Colonic mucosa (tissue), 4 donors: ENCODE measurements at places on chromosomes 6 and 20. TPM values are rescaled to one million over a fixed set of nuclear protein-coding genes. Genes with fewer than 3 reads are reported as not detected.

The COX7A2 gene
- total RNA-seq: 795 TPM

GRCh38 chr20:19779634-19780033, 21.6 kb downstream of the RIN2 start:
- no peaks in the 10 kb centered on the region for H3K27me3 ChIP-seq
- H3K4me3 ChIP-seq: no peak overlapping the region
- H3K27ac ChIP-seq: no peak overlapping the region
- H3K4me1 ChIP-seq: peaks cover 7% of the 10 kb centered on the region
- H3K36me3 ChIP-seq: no peaks in the 10 kb centered on the region
- DNase-seq: no peak

GRCh38 chr6:37438930-37439329, 5.9 kb downstream of the CMTR1 start:
- H3K36me3 ChIP-seq: peaks cover 5% of the 10 kb centered on the region
- no peaks in the 10 kb centered on the region for H3K27me3 ChIP-seq
- no peak overlapping the region for H3K4me3 ChIP-seq
- H3K27ac ChIP-seq: no peak overlapping the region
- DNase-seq: no peak

- H3K27me3 ChIP-seq: no peaks in the 10 kb centered on the region
- H3K36me3 ChIP-seq: no peaks in the 10 kb centered on the region
- DNase-seq: no peak
Measured at GRCh38 chr6:108106261-108106660, 31.7 kb upstream of the OSTM1 start.

The OOEP gene
- total RNA-seq: not detected

GRCh38 chr6:88763160-88763559, 200.3 kb downstream of the RNGTT start:
- no peak overlapping the region for H3K4me3 ChIP-seq
- H3K4me1 ChIP-seq: no peaks in the 10 kb centered on the region
- no peak overlapping the region for H3K27ac ChIP-seq
- no peaks in the 10 kb centered on the region for H3K27me3 ChIP-seq
- no peak for DNase-seq

The DYNLT2 gene
- 2.2 TPM for total RNA-seq

DNA sequence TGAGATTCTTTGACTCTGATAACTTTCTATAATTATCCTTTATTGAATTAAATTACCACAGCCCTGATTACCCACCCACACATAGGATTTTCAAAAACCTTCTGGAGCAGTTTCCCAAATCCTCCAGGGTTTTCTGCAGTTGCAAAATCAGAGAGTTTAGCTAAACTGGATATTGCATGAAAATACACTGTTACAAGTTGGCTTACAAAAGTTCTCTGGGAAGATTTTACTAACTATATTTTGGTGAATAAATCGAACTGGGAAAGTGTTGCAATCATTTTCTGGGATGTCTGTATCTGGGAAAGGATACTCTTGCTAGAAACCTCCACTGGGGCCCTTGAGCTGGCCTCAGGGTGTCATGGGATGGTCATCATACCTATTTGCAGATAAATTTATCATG, 97.6 kb upstream of the STMND1 start:
- no peak for DNase-seq
- no peaks in the 10 kb centered on the region for H3K36me3 ChIP-seq
- H3K4me1 ChIP-seq: no peaks in the 10 kb centered on the region
- no peak overlapping the region for H3K27ac ChIP-seq
- no peak overlapping the region for H3K4me3 ChIP-seq
- H3K27me3 ChIP-seq: no peaks in the 10 kb centered on the region

DNA sequence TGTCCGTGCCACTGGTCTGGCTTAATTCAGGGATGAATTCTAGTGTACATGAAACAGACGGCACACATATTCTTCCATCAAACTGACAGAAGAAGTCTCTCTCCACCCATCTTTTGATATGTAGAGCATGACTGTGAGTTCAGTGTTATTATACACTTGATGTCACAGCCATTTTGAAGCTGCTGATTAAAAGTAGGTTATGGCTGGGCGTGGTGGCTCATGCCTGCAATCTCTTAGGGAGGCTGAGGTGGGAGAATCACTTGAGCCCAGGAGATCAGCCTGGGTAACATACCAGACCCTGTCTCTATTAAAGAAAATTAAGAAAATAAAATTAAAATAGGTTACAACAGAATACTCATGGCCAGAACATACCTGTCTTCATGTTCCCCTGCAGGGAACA, 20.7 kb downstream of the C6orf15 start:
- no peaks in the 10 kb centered on the region for H3K36me3 ChIP-seq
- H3K4me3 ChIP-seq: no peak overlapping the region
- H3K4me1 ChIP-seq: peaks cover 7% of the 10 kb centered on the region
- H3K27ac ChIP-seq: peak overlapping the region; percentile 32
- peak; percentile 36 for DNase-seq

DNA sequence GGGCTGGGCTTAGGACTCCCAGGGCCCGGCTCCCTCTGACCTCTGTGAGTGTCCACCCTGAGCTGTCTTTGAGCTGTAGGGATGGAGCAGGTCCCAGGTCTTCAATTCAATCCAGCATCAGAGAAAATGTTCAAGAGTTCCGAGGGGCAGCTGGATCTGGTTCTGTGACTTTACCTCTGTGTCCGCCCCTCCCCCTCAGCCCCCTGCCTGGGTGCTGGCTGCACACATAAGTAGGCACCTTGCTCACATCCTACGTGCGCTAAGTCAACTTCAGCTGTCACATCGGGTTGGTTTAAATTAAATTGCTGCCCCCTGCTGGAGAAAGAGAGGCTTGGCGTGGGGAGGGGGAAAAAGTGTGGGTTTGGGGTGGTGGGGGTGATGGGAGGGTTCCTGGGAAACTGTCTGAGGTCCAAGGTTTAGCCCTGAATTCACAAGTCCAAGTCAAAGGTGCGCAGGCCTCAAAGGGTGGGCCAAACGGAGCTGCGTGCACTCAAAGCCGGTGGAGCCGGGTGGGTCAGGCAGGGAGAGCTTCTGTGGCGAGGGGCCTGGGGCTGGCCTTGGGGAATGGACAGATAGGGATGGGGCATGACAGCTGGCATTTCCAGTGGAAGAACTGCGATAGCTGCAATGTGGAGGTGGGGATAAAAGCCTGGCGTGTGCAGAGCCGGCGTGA, 3.0 kb downstream of the WFDC5 start:
- DNase-seq: no peak
- no peak overlapping the region for H3K4me3 ChIP-seq
- no peaks in the 10 kb centered on the region for H3K4me1 ChIP-seq
- H3K27ac ChIP-seq: no peak overlapping the region
- no peaks in the 10 kb centered on the region for H3K27me3 ChIP-seq

GRCh38 chr6:31352310-31352682, 4.7 kb downstream of the HLA-B start:
- no peak overlapping the region for H3K27ac ChIP-seq
- H3K36me3 ChIP-seq: peaks cover 4% of the 10 kb centered on the region
- H3K4me3 ChIP-seq: no peak overlapping the region
- DNase-seq: no peak

The SAMD10 gene
- 6.1 TPM for total RNA-seq

The SLC22A1 gene
- total RNA-seq: 2.3 TPM

DNA sequence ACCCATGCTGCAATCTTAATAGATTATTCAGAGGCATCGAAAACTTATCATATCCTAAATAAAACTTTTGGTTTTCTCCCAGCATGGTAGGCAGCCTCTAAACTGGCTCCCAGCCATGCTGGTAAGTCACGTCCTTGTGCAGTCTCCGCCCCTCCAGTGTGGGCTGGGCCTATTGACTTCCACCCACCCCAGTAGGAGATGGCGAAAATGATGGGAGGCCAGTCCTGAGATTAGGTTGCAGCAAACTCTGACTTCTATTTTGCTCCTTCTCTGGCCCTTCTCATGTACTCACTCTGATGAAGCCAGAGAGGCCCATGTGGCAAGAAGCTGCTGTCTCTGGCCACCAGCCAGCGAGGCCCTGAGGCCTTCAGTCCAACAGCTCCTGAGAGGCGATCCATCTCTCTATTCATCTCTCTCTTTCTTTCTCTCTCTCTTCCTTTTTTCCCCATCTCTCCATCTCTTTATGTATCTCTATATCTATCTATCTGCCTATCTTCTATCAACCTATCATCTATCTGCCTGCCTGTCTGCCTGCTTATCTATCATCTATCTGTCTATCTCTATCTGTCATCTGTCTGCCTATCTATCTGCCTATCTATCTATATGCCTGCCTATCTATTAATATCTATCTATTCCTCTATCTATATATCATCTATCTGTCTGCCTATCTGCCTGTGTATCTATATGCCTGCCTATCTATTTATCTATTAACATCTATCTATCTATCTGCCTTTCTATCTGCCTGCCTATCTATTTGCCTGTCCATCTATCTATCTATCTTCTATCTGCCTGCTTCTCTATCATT, 52.7 kb upstream of the STX16 start:
- no peaks in the 10 kb centered on the region for H3K4me1 ChIP-seq
- no peaks in the 10 kb centered on the region for H3K36me3 ChIP-seq
- peak; percentile 28 for DNase-seq
- H3K27ac ChIP-seq: peak overlapping the region; percentile 23
- no peaks in the 10 kb centered on the region for H3K27me3 ChIP-seq

- H3K36me3 ChIP-seq: no peaks in the 10 kb centered on the region
- no peak overlapping the region for H3K4me3 ChIP-seq
- DNase-seq: no peak
- H3K4me1 ChIP-seq: no peaks in the 10 kb centered on the region
- no peaks in the 10 kb centered on the region for H3K27me3 ChIP-seq
Measured at GRCh38 chr6:132202574-132202973, 198.7 kb downstream of the MOXD1 start.

- H3K4me3 ChIP-seq: no peak overlapping the region
- no peaks in the 10 kb centered on the region for H3K36me3 ChIP-seq
- no peak for DNase-seq
Measured at GRCh38 chr6:56794421-56794820, 151.7 kb upstream of the DST start.

The VEGFA gene
- total RNA-seq: 216 TPM

The CALHM4 gene
- total RNA-seq: not detected

DNA sequence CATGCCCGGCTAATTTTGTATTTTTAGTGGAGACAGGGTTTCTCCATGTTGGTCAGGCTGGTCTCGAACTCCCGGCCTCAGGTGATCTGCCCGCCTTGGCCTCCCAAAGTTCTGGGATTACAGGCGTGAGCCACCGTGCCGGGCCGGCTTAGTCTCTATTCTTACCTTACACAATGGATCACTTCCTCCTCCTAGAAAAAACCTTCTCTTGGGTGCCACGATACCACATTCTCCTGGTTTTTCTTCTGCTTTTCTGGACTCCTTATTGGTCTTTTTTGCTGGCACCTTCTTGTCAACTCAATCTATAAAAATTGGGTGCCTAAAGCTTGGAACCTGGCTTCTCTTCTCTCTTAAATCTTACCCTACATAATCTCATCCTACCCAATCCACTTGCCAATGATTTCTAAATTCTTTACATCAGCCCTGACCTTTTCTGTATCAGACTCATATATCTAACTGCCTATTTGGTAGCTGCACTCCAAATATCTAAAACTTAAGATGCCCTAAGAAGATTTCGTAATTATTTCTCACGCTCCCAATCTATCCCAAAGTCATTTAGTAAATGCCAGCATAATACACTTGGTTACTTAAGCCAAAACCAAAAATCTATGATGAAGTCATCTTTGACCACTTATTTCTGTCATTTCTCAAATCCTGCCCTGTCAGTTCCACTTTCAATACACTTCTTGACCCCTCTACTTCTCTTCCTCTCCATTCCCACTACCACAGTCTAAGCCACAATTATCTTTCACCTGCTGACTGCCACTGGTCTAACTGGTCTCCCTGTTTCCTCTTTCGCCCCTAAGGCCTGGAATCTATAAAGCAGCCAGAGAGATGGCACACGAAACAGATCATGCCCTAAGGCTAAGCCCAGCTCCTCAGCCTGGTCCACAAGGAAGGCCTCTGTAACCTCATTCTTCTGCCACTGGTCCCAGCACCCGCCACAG, 43.2 kb downstream of the ELMO2 start:
- DNase-seq: no peak
- no peaks in the 10 kb centered on the region for H3K27me3 ChIP-seq
- peak overlapping the region; percentile 99 for H3K4me3 ChIP-seq
- H3K36me3 ChIP-seq: peaks cover 6% of the 10 kb centered on the region

DNA sequence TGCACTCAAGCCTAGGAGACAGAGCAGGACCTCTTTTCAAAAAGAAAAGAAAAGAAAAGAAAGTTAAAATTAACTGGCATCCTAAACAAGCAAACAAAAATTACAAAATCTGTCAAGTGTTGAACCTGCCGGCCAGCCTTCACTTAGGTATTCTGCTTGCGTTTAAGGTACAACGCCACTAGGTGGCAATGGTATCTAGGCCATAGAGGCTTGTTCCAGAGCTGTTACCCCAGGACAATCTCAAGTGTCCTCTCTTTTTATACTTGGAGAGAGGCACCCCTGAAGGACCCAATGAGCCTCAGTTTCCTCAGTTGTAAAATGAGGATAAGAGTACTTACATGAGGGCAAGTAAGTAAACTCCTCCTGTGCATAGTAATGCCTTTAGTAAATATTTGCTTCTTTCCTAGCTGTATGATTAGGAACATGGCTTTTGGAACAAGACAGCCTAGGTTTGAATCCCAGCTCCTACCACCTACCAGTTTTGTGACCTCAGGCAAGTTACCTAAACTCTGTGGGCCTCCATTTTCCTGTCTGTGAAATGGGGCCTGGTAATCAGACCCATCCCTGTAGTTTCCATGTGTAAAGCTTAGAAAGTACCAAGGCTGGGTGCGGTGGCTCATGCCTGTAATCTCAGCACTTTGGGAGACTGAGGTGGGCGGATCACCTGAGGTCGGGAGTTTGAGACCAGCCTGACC, 5.8 kb upstream of the PACSIN1 start:
- H3K27ac ChIP-seq: no peak overlapping the region
- DNase-seq: peak; percentile 63
- H3K27me3 ChIP-seq: peaks cover 1% of the 10 kb centered on the region
- H3K36me3 ChIP-seq: no peaks in the 10 kb centered on the region
- no peaks in the 10 kb centered on the region for H3K4me1 ChIP-seq
- H3K4me3 ChIP-seq: no peak overlapping the region

- no peak for DNase-seq
- H3K4me3 ChIP-seq: no peak overlapping the region
- no peaks in the 10 kb centered on the region for H3K27me3 ChIP-seq
- H3K4me1 ChIP-seq: no peaks in the 10 kb centered on the region
- H3K27ac ChIP-seq: no peak overlapping the region
Measured at GRCh38 chr6:19795211-19795610, 42.0 kb upstream of the ID4 start.

GRCh38 chr6:15996030-15996429, 132.9 kb upstream of the MYLIP start:
- no peak overlapping the region for H3K27ac ChIP-seq
- no peaks in the 10 kb centered on the region for H3K36me3 ChIP-seq

DNA sequence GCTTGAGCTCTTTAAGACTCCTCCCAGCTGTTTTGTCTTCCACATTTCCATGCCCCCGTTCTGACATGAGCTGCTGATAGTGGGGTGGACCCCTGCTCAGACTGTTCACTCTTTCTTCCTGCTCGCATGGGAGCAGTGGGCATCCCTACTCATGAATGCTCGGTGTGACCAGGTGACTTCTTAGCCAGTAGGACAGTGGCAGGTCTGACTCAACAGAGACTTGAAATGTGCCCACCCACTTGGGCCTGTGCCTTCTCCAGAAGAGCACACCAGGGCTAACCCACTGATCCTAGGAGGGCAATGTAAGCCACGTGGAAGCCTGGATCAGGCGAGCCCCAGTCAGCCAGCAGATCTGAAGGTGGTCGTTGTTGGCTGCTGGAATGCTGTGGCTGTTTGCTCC, 582.0 kb downstream of the QKI start:
- no peaks in the 10 kb centered on the region for H3K27me3 ChIP-seq
- no peak overlapping the region for H3K4me3 ChIP-seq
- no peaks in the 10 kb centered on the region for H3K36me3 ChIP-seq
- H3K4me1 ChIP-seq: no peaks in the 10 kb centered on the region
- H3K27ac ChIP-seq: no peak overlapping the region
- DNase-seq: no peak
